ENCODE measurements at places on chromosomes 5 and 9.
A peak's percentile ranks its signal among the peaks of the same experiment; 100 is the strongest.

DNA sequence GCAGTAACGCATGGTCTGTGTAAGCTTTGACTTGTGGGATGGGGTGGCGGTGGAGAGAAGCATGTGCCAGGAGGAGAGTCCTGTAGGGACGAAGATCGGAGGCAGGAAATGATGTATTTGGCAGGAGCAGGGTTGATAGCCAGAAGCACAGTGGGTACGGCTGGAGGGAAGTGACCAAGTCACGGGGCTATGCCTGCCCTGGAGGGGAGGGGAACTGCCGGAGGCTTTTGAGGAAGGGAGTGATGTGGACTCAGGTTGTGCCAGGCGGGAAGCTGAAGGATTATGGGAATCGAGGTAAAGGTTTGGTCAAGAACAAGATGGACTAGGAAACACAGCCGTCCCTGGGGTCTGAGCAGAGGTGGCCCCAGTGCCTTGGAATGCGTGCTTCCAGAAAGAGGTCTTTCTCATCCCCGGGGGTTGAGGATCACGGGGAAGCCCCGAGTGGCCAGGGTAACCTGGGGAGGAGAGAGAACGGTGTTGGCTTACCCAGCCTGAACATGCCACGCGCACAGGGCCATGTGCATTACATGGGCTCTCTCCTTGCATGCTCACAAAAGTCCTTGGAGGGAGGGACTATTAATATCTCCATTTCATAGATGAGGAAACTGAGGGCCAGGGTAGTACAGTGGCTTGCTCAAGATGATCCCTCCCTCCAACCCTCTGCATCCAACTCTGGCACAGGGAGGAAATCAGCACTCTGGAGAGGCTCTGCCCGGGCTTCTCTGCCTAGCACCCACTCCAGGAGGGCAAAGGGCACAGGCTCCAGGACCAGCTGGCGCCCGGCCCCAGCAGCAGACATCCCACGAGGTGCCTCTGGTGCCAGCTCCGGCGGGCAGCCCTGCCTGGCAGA lies 253.8 kb downstream of the PBX3 start:
- DNase-seq = no peak

DNA sequence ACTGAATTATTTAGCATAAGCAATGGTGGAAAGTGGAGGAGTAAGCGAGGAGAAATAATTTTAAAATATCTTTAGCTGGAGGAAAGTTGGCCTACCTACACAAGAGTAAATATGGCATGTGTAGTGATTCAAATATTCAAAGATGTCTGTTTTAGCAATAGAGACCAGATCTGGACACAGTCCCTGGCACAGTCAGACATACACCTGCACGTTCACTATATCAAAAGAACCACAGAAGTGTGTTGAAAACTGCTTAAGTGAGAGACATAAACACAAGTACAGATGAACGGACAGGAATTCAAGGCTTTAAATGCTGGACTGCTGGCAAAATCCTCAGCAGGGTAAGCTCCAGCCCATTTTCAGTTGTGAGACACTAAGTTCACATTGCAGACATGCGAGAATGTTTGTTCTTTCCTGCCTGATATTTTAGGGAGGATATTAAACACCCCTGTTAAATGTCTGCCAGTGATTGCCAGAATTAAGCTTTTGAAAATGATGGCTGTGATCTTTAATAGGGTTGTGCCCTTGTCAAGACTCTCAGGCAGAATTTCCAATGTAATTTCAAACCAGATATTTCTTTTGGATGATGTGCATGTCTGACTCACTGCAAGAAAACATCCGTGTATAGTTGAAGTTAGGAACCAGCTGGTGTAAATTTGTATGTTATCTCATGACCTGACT lies 810.6 kb downstream of the TLE4 start:
- DNase-seq = no peak

GRCh38 chr9:96859461-96860198 lies 5.3 kb upstream of the ZNF782 start:
- no peak for DNase-seq

DNA sequence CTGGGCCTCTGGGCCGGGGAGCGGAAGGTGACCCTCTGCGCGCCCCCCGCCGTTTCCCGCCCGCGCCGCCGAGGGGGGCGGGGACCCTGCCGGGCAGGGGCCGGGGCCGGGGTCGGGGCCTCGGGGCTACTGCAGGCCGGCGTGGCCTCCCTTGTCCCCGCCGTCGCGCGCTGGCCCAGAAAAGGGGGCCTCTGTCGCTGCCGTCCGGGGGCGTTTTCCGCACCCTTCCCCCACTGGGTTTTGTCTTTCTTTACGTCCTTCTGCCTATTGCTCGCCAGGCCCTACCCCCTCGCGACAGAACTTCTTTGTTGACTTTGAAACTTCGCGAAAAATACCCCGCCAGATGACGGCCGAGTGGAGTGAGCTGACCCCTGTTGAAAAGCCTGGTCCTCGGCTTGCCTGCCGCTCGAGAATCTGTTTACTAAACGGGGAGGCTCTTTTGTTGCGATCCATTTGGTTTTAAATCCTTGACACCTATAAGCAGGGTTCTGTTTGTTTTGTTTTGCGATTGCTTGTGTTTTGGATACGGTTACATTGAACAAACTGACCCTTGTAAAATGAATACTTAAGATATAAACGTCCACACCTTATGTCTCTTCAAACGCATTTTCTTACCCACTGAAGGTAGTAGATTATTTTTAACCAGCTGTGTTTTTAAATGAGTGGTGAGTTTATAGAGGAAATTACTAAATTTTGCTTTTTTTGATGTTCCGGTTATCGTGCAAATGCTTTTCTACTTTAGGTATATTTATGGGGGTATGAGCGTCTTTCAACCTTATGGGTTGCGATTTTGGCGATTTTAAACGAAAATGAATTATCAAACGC lies 765 bp downstream of the MARCHF6 start:
- peak; percentile 10 for DNase-seq

DNA sequence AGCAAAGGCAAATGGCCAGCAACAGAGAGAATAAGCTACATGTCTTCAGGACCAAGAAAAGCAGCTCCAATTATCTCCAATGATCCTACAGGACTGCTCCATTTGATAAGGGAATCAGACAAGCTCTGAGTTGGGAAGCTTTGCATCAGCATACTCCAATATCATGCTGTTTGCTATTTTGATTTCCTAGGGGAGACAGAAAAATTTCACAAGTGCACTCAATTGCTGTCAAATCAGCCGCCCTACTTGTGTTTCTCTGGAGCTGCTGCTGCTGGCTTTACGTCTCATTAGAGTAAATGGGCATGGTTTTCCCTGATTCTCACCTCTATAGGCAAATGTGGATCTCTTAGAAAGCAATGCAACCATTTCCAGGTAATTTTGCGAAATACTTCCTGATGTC lies 201.7 kb downstream of the PRELID2 start:
- DNase-seq = no peak

- no peak for DNase-seq
Measured at GRCh38 chr9:124502711-124503702, 4.2 kb downstream of the NR5A1 start.

GRCh38 chr5:114377946-114378345 lies 16.1 kb downstream of the KCNN2 start:
- DNase-seq = no peak

DNA sequence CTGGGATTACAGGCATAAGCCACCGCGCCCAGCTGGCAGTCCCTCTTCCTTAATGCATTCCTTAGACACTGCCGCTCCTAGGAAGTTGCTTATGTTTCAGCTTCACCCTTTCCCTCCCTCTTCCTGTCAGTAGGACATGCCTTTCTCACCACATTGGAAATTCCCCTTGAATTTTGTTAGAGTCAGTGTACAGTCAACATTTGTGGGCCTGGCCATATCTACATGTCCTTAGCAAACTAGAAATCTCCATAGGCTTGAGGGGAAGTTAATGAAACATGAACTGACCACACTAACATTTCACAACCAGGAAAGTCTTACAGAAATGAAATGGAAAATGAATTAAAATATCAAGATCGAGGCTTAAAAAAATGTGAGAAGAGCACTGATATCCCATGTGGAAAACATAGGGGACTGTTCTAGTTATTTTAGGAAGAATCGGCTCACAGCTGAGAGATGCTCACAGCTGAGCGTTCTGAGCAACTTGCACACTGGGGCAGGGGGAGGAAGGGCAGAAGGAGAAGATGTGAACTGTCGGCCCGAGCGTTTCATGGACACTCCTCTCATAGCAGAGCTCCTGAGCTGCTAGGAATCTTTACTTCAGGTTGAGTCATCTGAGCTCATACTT lies 21.1 kb upstream of the LVRN start:
- no peak for DNase-seq

- DNase-seq = no peak
Measured at GRCh38 chr5:79955941-79956670, 35.0 kb downstream of the MTX3 start.

GRCh38 chr5:144192661-144193060 lies 22.0 kb downstream of the KCTD16 start:
- no peak for DNase-seq

- DNase-seq = no peak
Measured at GRCh38 chr5:166285361-166285760, 2006.1 kb upstream of the WWC1 start.

GRCh38 chr9:84419031-84419602 lies 78.6 kb upstream of the SLC28A3 start:
- DNase-seq = no peak
